ENCODE measurements at places on chromosomes 3 and 15.

GRCh38 chr3:26799679-26800317 lies 177.2 kb downstream of the LRRC3B start:
- DNase-seq = no peak

DNA sequence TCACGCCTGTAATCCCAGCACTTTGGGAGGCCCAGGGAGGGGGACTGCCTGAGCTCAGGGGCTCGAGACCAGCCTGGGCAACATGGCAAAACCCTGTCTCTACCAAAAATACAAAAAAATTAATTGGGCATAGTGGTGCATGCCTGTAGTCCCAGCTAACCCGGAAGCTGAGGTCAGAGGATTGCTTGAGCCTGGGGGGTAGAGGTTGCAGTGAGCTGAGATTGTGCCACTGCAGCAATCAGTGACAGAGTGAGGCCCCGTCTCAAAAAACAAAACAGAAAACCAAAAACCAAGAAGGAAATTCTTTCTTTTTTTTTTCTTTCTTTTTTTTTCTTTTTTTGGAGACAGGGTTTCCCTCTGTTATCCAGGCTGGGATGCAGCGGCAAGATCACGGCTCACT lies 3.5 kb downstream of the SPATA12 start:
- no peak for DNase-seq

- no peak for DNase-seq
Observed at GRCh38 chr3:138890555-138891187, 55.9 kb upstream of the PIK3CB start.

GRCh38 chr3:169218314-169218983 lies 445.1 kb downstream of the MECOM start:
- no peak for DNase-seq

GRCh38 chr15:77507911-77508310 lies 87.2 kb downstream of the HMG20A start:
- no peak for DNase-seq

DNA sequence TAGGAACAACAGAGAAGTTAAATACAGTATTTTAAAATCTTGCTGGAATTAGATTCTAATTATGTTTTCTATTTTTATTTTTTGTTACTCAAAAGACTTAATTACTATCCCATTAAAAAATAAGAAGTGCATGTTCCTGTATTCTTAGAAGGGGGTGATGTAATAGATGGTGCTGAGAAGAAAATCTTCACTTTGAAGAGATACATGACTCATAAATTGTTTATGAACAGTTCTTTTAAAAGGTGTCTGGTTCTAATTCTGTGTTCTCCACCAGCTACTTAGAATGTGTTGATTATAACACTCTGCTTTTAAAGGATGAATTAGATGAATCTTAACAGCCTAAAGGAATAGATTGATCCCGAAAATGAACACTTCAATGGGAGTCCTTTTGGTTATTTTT lies 8.2 kb downstream of the RCN2 start:
- no peak for DNase-seq

DNA sequence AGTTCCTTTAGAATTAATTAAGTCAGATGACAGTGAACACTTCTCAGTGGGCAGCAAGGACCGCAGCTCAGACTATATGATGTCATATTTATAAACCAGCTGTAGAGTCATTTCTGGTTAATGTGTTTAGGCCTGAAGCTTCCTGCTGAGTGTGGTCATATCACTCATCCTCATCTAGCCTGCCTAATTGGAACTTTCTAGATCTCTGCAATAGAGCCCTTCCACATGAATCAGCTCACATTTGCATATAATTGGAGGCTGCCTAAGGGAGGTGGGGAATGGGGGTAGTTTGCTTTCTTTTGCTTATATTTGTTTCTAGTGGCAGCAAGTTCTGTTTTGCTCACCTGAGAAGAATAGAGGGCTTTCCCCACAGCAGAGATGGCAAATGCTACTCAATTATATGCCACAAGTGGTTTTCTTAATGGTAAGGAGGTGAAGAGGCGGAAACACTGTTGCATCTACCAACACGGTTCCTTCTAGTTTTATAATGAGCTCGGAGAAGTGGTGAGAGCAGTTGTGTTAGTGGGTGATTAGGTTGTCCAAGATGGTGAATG lies 148.1 kb downstream of the KLHL25 start:
- no peak for DNase-seq

DNA sequence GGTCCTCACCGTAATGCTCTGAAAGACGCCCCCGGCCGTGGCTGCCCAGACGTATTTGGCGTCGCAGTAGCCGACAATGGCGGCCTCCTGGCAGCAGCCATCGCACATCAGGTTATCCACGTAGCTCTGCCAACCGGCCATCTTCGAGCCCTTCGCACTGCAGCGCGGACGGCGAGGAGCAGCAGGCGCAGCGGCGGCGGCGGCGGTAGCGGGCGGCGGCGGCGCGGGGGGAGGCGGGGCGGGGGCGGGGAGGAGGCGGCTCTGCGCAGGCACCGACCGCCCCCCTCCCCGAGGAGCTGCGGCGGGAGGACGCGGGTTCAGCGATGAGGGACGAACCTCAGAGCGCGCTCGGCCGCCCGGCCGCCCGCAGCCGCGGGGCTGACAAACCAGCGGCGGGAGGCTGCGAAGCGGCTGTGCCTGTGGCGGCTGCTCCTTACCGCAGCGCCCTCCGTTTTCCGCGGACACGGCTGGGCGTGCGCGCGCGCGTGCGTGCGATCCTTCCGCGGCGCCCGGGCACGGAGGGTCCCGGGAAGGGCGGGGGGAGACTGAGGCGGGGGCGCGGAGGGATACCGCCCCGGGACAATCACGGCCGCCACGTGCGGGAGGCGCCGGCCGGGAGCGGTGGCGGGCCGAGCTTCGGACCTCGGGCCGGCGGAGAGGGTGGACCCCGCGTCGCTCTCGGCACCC lies at the start of gene PFN2:
PFN2 (minus strand) TSS at position 180 of the 687 bp plus-strand sequence; CDS start at position 141, 39 bp downstream.
- DNase-seq = peak; percentile 61

GRCh38 chr3:20905210-20905805 lies 719.3 kb upstream of the SGO1 start:
- DNase-seq = no peak

GRCh38 chr3:98741121-98741716 lies 21.9 kb upstream of the ST3GAL6 start:
- no peak for DNase-seq

GRCh38 chr3:170633573-170633972 lies 47.7 kb upstream of the SLC7A14 start:
- DNase-seq = no peak

GRCh38 chr15:98604983-98605382 lies 43.4 kb upstream of the IGF1R start:
- no peak for DNase-seq

GRCh38 chr3:185931777-185932612 lies 5.8 kb downstream of the TRA2B start:
- DNase-seq = no peak

GRCh38 chr3:32992310-32992686 lies 40.9 kb downstream of the CCR4 start:
- DNase-seq = no peak

DNA sequence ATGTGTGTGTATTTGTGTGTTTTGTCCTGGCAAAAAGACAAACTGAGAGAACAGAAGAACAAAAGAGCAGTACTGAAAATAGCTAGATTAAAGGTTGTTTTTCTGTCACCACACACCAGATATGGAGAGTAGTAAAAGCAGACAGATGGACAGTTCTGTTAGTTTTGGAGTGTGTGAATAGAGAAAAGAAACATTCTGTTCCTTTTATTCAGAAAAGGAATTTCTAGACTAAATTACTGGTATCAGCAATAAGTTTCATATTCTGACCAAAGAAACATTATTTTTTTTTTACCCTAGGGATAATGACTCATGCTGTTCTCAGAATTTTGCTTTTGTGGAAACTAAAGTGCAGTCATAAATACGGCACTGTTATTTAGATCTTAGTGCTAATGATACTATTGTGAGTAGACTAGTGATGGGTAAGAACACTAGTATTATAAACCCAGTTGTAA lies 32.9 kb downstream of the PIK3CA start:
- no peak for DNase-seq
